ENCODE measurements at places on chromosomes 3 and 15.

DNA sequence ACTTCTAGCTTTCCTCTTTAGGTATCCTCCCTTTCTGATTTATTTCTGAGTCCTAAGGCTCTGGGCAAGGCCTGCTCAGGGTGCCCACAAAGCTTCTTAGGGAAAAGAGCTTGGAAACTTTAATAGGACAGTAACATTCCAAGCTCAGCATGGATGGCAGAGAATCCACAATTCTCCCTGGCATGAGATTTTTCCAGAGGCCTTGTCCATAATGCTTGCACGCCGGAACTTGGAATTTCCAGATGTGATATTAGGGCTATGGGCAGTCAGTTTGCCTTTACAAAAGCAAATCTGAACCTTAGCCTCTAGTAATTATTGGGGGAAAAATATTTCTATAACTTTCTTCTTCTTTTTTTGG, 139.0 kb upstream of the RBMS3 start:
- no peak for DNase-seq

DNA sequence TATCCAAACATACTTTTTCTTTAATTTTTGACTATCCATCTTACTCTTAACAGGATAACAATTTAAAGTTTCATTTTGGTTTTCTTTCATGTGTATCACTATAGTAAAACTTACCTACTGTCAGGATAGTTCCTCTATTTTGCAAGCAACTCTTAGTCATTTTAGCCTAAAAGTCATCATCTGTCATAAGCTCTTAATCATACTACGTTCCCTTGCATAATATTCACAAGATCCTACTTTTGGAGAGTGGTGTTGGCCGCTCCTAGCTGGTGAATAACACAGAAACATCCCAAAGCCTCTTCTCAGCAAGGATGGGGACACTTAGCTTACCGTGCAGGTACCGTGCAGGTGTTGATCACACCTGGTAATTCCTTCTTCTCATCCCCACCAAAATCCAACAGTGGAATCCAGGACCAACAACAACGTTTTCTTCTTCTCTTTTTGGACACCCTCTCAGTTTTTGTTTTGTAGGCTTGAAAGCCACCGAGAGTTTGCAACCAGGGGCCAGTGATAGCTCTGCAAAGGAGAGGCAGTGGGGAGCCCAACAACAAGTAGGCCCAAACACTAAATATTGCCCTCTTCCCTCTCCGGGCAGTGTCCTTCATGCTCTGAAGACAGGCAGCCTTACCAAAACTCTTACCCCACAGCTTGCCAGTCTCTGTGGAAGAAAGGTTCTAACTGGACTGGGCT, 433 bp downstream of the FILIP1L start:
- no peak for DNase-seq

DNA sequence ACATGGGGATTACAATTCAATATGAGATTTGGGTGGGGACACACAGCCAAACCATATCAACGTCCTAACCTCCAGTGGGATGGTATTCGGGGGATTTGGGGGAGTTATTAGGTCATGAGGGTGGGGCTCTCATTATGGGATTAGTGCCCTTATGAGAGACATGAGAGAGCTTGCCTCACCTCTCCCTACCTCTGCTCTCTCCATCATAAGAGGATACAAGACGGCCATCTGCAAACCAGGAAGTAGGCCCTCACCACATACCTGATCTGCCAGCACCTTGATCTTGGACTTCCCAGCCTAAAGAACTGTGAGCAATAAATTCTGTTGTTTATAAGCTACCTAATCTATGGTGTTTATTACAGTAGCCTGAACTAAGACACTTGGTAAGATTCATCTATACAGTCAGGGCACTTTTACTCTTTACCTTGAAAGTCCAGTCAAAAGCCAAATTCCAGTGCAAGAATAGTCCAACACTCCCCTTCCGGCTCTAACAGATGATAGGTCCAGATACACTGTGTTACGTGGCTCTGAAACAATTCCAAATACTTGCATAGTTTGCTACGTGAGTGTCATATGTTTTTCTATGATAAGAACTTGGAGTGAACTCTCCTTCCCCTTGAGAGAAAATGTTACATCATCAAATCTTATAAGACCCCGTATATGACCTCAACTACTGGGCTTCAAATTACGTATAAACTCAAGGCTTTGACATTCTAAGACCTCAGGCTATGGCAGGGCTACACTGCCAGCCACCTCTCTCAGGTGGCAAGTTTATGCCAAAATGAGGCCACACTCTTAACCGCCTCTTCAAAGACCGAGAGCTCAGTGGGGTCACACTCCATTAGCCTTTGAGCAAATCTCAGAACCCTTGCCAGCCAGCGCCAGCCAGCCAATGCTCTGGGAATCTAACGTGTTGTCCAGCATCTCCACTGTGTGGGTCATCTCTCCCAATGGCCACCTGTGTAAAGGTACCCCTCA, 129.9 kb downstream of the XXYLT1 start:
- DNase-seq, result no peak

GRCh38 chr3:156626104-156626503, 48.3 kb upstream of the TIPARP start:
- DNase-seq, result peak; percentile 87

GRCh38 chr3:52243791-52244628, 1.5 kb upstream of the PPM1M start:
- peak; percentile 67 for DNase-seq
